Fibroblast of skin of scalp (primary cell): ENCODE measurements at places on chromosomes 12 and 14.

DNA sequence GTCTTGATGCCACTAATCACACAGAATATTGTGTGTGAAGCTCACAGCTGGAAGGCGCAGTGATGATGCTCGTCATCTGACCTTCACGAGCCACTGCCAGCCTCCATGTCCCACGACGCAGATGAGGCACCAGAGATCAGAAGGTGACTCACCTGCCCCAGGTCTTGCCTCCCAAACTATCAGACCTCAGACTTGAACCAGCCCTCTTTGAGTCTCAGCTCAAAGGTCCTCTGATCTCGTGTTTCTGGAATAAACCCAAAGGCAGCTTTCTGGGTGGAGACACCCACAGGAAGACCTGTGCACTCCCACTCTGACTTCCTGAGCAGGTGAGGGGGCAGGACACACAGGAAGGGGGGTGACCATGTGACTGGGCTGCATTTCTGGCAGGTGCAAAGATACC is 19.6 kb upstream of the CHGA start:
- DNase-seq, result no peak

DNA sequence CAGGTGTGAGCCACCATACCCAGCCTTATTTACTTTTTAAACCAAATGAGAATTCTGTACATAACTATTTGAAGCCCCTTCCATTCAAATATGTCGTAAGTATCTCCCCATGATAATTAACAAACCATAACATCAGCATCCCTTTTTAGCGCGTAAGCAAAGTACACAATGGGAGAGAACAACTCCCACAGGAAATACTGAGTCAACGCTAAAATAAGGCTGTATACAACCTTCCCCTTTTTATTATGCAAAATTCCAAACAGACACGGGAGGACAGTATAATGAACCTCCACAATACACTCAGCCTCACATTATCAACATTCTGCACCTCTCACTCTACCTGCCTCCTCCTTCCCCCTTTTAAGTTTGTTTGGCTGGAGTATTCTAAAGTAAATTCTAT is 73.5 kb downstream of the CCDC88C start:
- no peak for DNase-seq

- DNase-seq, result no peak
Observed at GRCh38 chr12:109767456-109767855, 53.8 kb downstream of the FAM222A start.

GRCh38 chr12:89856431-89856830 is 147.8 kb upstream of the ATP2B1 start:
- peak; percentile 70 for DNase-seq
